COR-L47 (cell line): ENCODE measurements at places on chromosomes 3 and 15.

- DNase-seq: no peak
These were observed 8.1 kb downstream of the SNRPN start for GRCh38 chr15:24962880-24963279.

DNA sequence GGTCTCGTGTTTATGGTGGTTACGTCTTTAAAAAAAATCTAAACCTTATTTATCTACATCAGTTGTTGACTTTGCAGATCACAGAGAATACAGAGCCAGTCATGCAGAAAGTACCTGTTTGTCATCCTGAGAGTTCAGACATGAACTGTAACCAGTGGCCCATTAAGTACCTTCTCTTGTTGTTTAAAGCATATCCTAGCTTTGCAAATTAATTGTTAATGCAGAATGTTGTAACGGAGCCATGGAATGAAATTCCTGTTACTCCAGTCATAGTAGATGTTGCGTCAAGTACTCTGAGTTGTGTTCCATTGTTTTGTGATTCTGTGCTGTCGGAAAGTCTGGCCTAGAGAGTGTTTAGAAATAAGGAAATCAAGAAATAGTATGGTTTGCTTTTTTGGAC, 205.2 kb downstream of the RBMS3 start:
- DNase-seq: peak; percentile 15

- DNase-seq: no peak
These were observed 178.7 kb downstream of the STAC start for GRCh38 chr3:36558961-36559360.

- no peak for DNase-seq
These were observed 43.7 kb upstream of the ATP2C1 start for GRCh38 chr3:130850044-130850797.
